Testis (tissue), 5 donors: ENCODE measurements at places on chromosomes 6 and 20. TPM values are rescaled to one million over a fixed set of nuclear protein-coding genes. Genes with fewer than 3 reads are reported as not detected.

GRCh38 chr6:47094241-47094925 is 52.3 kb upstream of the ADGRF1 start:
- H3K27ac ChIP-seq = no peak overlapping the region
- no peak for DNase-seq
- H3K27me3 ChIP-seq = no peaks in the 10 kb centered on the region
- no peak overlapping the region for H3K4me3 ChIP-seq
- peaks cover 5% of the 10 kb centered on the region for H3K4me1 ChIP-seq

DNA sequence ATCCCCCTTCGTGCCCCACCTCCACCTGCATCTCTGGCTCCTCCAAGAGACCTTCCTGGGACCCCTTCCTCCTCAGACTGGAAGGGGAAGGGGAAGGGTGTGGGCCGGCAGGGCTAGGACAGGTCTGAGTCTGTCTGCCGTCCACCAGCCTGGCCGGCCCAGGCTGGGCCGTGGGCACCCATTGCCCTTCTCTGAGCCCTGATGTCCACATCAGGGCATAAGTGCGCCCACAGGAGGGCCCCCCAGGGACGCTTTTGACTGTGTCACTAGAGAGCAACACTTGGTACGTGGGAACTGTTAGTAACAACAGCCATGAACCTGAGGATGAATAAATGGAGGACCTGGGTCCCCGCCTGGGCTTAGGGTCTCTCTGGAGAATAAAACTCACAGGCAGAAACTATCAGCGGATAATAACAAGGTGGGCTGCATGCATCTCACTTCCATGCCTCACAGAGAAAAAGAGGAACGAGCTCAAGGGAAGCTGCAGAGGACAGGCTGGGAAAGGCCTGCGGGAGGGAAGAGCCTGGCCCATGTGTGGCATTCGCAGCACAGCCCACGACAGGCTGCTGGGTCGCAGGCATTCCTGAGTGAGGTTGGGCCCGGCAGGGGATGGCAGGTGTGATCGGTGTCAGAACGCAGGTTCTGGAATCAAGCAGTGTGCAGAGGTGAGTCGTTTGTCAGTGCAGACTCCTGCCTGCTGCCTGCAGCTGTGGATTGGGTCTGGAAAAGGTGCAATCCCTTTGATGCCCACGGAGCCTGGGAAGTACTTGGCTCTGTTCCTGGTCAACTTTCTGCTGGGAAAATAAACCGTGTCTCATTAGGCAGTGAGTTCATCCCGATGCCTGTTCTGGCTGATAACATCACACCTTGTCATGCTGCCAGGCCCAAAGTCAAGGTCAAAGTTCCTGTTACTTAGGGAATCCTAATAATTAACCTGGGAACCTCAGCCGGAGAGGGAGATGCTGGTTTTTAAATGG is 60.9 kb downstream of the BCAS4 start:
- DNase-seq = no peak
- H3K27me3 ChIP-seq = no peaks in the 10 kb centered on the region
- no peak overlapping the region for H3K4me3 ChIP-seq
- H3K27ac ChIP-seq = no peak overlapping the region
- H3K4me1 ChIP-seq = peaks cover 15% of the 10 kb centered on the region

GRCh38 chr20:11738852-11739251 is 178.8 kb upstream of the BTBD3 start:
- H3K4me1 ChIP-seq = no peaks in the 10 kb centered on the region
- no peaks in the 10 kb centered on the region for H3K27me3 ChIP-seq
- no peak overlapping the region for H3K4me3 ChIP-seq
- no peak for DNase-seq
- no peaks in the 10 kb centered on the region for H3K36me3 ChIP-seq

GRCh38 chr6:107108201-107108890 is 7.0 kb downstream of the BEND3 start:
- no peaks in the 10 kb centered on the region for H3K36me3 ChIP-seq
- H3K4me1 ChIP-seq = no peaks in the 10 kb centered on the region
- H3K27ac ChIP-seq = no peak overlapping the region

DNA sequence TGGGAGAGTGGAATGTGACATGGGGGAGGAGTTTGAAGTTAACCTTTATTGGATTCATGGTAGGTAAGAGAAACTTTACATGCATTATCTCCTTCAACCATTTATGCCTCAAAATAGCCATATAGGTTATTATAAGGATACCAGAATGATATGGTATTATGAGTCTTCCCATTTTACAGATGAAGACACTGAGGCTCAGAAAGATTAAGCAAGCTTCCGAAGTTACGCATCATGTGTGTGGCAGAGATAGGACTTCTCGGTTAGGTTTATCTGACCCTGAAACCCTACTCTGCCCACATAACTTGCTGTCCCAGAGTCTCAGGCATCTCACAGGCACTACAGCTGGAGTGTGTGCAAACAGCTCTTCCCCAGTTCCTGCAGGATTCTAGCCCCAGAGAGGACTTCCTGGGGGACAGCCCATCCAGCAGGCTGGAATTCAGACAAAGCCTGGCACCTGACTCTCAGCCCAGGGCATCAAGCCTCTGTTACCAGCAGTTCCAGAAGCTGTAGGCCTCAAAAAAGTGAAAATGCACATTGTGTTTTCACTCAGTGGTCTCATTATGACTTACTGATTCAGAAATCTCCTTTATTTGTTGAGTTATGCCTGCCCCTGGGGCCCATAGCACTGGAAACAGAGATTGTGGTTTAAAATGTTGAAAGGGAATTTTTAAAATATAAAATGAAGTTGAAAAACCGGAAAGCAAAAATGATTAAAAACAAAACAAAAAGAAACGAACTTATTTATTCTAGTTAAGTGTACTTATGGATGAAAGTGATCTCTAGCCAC is 512.8 kb upstream of the CHD6 start:
- no peaks in the 10 kb centered on the region for H3K36me3 ChIP-seq
- DNase-seq = no peak
- H3K27me3 ChIP-seq = no peaks in the 10 kb centered on the region
- H3K27ac ChIP-seq = no peak overlapping the region
- H3K4me1 ChIP-seq = no peaks in the 10 kb centered on the region

GRCh38 chr6:139903411-139904157 is 529.1 kb upstream of the CITED2 start:
- H3K27ac ChIP-seq = no peak overlapping the region
- peaks cover 16% of the 10 kb centered on the region for H3K4me1 ChIP-seq
- H3K36me3 ChIP-seq = no peaks in the 10 kb centered on the region
- H3K4me3 ChIP-seq = no peak overlapping the region
- no peaks in the 10 kb centered on the region for H3K27me3 ChIP-seq

DNA sequence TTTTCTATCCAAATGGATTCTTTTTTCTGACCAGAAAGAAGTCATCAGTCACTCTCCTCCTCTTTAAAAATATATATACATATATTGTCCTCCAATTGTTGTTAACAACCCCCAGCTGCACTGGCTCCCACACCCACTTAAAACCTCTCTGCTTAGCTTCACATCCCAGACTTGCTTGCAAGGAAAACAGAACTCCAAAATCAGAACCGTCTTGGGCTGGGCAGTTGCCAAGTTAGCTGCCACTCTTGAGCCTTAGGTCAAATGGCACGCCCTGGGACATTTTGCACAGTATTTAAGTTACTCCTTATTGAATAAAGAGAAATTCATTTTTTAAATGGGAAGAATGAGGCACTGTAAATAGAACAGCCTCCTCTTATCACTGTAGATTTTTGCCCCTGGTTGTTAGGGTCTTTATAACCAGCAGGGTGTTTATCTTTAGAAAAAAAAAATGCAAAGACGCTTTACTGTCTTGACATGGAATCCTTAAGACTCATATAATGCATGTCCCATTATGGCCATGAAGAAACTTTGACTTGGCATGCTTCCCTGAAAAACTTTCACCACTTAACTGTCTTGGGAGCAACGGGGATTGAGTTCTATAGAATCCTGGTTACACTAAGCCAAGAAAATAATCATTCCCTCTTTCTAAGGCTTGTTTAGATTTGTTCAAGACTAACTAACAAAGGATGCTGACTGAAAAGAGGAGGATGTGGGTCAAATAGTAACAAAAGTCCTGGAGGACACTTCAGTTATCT is 204.5 kb downstream of the ISM1 start:
- H3K36me3 ChIP-seq = no peaks in the 10 kb centered on the region
- no peak overlapping the region for H3K27ac ChIP-seq
- DNase-seq = no peak
- no peak overlapping the region for H3K4me3 ChIP-seq
- no peaks in the 10 kb centered on the region for H3K4me1 ChIP-seq

ISM1 gene
- total RNA-seq = 0.55 TPM

GRCh38 chr6:44275749-44276648 is 5.7 kb downstream of the TMEM151B start:
- peak overlapping the region; percentile 26 for H3K4me3 ChIP-seq
- no peaks in the 10 kb centered on the region for H3K27me3 ChIP-seq
- DNase-seq = no peak
- H3K4me1 ChIP-seq = no peaks in the 10 kb centered on the region
- H3K36me3 ChIP-seq = no peaks in the 10 kb centered on the region

- H3K27ac ChIP-seq = peak overlapping the region; percentile 98
- no peaks in the 10 kb centered on the region for H3K27me3 ChIP-seq
- peak; percentile 75 for DNase-seq
- H3K36me3 ChIP-seq = no peaks in the 10 kb centered on the region
- peaks cover 9% of the 10 kb centered on the region for H3K4me1 ChIP-seq
- peak overlapping the region; percentile 96 for H3K4me3 ChIP-seq
These were observed 1.7 kb downstream of the LOC128125822 start for GRCh38 chr6:63573899-63574553.

DNA sequence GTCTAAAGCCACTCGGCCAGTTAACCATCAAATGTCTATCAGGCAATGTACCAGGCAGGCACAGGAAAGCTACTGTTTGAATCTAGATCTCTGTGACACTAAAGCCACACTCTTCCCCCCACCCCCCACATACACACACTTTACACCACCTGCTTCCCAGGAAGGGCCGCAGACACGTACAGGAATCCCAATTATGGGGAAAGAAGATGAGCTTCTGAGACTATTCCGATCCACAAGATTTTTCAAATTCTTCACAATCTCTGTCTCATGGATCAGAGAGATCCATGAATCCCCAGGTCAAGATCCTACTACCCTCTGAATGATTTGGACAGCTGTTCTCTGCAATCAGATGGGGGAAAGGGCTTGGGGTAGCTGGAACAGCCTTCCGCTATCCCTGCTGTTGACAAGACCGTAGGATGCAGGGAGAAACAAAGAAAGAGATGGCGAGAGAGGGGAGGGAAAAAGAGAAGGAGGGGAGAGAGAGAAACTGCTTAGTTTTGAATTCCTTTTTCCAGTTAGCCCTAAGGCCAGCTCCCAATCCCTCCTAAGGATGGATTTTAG is 25.4 kb upstream of the RIMS4 start:
- no peak for DNase-seq
- no peaks in the 10 kb centered on the region for H3K27me3 ChIP-seq
- no peak overlapping the region for H3K4me3 ChIP-seq
- no peaks in the 10 kb centered on the region for H3K4me1 ChIP-seq

DNA sequence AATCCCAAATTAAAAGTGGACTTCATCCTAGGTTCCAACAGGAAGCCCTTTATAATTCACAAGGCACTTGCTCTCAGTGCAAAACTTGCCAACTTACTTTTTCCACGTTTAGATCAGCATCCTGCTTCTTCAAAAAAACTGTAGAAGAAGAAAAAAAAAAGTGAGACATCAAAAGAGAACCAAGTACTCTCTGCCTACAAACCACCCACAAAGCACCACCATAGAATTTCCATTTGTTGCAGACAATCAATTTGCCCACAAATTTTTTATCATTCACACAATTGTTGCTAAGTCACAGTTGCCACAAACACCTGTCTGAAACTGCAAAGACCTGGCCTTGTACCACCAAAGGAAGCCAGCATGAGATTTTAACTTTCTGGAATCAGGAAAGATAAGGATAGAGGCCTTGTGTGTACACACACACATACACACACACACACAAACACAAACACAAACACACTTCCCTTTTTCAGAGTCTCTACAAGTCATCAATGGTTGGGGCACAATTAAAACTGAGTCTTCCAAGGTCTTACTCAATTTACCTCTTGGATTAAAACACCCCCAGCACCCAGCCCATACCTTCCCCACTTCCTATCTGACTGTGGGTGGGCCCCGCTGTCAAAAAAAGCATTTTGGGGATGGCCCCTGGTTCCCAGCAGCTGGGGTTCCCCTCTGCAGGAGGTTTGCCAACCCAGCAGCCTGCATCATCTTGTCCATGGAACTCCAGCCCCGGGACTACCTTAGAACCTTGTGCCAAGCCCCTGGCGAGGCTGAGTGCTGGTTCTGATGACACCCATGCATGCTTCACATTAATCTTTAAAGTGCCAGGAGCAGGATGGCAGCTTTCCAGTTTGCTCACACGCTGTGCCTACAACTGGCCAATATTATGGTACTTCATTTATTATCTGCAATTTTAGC is 26.5 kb downstream of the FYN start:
- no peaks in the 10 kb centered on the region for H3K27me3 ChIP-seq
- no peaks in the 10 kb centered on the region for H3K36me3 ChIP-seq
- no peak overlapping the region for H3K27ac ChIP-seq
- H3K4me3 ChIP-seq = no peak overlapping the region
- DNase-seq = no peak
- peaks cover 22% of the 10 kb centered on the region for H3K4me1 ChIP-seq

- H3K27ac ChIP-seq = no peak overlapping the region
- no peaks in the 10 kb centered on the region for H3K27me3 ChIP-seq
- H3K4me3 ChIP-seq = no peak overlapping the region
These were observed 11.9 kb upstream of the SIRPD start for GRCh38 chr20:1569415-1569881.

DNA sequence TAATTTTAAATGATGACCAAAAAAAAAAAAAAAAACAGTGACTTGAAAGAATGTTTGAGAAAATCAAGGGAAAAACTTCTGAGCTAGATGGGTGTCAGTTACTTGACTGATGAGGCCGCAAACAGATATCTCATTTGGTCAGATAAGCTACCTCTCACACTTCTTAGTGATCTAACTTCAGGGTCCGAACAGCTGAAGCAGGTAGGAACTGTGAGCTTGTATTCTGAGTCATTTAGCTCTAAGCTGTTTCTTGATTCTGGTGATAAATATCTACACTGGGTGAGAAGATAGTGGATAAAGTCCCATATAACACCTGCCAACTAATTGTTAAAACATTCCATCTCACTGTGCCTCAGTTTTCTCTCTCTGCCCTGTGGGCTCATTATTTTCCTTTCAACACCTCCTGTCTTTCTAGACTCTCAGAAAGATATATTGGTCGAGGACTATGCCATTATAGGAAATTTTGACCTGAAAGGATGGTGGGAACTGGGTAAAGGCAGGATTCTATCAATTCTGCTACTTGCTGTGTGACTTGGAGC is 7.7 kb downstream of the KIF3B start:
- H3K4me1 ChIP-seq = peaks cover 8% of the 10 kb centered on the region
- H3K27ac ChIP-seq = no peak overlapping the region
- no peaks in the 10 kb centered on the region for H3K27me3 ChIP-seq

GRCh38 chr20:52425701-52426100 is 234.1 kb upstream of the ZFP64 start:
- H3K36me3 ChIP-seq = no peaks in the 10 kb centered on the region
- H3K27me3 ChIP-seq = no peaks in the 10 kb centered on the region
- DNase-seq = no peak
- H3K4me3 ChIP-seq = no peak overlapping the region
- no peak overlapping the region for H3K27ac ChIP-seq
- no peaks in the 10 kb centered on the region for H3K4me1 ChIP-seq

PSORS1C2 gene
- not detected for total RNA-seq

- no peaks in the 10 kb centered on the region for H3K27me3 ChIP-seq
- peak overlapping the region; percentile 31 for H3K4me3 ChIP-seq
- H3K27ac ChIP-seq = no peak overlapping the region
- DNase-seq = peak; percentile 93
These were observed 8.2 kb upstream of the CEP250 start for GRCh38 chr20:35447082-35447789.
